Jurkat, Clone E6-1 (cell line): ENCODE measurements at places on chromosomes 5 and 9.

GRCh38 chr5:133234911-133235310 is 183.1 kb downstream of the HSPA4 start:
- no peak for DNase-seq

- DNase-seq, result no peak
Measured at GRCh38 chr9:75992482-75993206, 102.2 kb downstream of the PCSK5 start.

DNA sequence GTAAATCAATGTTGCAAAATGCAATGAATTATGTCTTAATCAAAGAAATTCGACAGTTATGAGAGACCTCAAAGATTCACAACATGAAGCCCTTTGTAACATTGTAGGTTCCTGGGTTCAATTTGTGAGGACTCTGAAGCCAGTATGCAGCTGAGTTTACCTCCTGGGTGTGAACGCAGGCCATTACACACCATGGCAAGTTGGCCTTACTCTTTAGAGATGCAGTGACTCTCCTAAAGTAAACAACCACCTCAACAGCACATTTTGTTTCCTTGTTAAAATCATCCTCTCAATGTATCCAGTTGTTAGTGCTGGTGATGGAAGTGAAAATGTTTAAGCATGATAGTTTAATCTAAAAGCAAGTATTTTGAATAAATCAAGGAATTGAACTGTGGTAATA is 73.8 kb downstream of the JAKMIP2 start:
- DNase-seq, result no peak

- DNase-seq, result no peak
Measured at GRCh38 chr5:173327084-173327947, 898 bp downstream of the STC2 start.

- no peak for DNase-seq
Measured at GRCh38 chr5:133240425-133241091, 188.7 kb downstream of the HSPA4 start.

- no peak for DNase-seq
Measured at GRCh38 chr9:6695121-6695814, 49.7 kb upstream of the GLDC start.

GRCh38 chr9:6073731-6074130 is 58.3 kb upstream of the RANBP6 start:
- DNase-seq, result no peak

DNA sequence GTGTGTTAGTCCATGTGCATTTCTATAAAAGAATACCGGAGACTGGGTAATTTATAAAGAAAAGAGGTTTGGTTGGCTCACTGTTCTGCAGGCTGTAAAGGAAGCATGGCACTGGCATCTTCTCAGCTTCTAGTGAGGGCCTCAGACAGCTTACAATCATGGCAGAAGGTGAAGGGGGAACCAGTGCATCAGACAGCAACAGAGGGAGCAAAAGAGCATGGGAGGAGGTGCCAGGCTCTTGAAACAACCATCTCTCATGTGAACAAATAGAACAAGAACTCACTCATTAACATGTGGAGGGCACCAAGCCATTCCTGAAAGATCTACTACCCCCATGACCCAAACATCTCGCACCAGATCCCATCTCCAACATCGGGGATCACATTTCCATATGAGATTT is 89.2 kb upstream of the IL33 start:
- DNase-seq, result no peak

GRCh38 chr5:152184266-152184665 is 220.8 kb downstream of the NMUR2 start:
- no peak for DNase-seq

DNA sequence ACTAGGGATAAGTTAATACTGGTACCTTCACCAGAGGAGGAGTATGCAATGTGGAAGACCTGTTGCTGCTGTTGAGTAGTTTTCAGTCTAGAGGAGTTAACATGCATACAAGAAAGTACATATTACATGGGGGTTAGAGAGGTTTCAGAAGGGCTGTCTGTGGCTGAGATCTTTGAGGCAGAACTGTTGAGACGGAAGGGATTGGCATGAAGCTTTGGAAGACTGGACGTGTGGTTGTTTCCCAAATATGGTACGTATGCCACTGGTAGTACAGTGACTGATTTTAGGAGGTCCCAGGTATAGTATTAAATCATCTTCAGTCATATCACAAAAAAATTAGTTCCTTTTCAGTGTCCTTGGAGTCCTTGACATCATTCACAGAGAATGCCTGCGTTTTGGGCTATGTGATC is 17.6 kb downstream of the TNFAIP8 start:
- no peak for DNase-seq

- DNase-seq, result no peak
Measured at GRCh38 chr5:135243556-135244285, 155.3 kb downstream of the MACROH2A1 start.

DNA sequence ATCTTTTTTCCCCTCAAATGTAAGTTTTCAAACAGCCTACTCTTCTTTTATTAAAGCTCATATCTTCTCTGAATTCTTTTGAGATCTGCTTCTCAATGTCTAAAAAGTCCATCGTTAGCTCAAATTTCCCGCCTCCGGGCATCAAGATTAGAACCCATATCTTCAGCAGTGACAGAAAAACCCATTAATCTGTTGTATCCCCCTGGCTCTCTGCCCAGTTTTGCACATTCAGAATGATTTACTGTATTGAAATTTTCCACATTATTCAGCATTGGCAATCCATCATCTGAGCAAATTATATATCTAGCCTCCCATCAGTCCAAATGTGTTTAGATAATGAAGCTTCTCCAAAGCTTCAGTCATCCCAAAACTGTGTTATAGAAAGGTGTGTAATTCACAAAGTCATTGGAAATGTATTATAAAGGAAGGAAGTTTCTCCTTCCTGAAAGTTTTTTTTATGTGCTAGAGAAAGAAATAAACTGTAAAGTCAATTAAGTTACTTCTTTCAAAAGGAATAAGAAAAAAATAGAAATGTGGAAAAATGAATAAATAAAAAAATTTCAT is 849.9 kb downstream of the MAT2B start:
- DNase-seq, result no peak

- no peak for DNase-seq
Measured at GRCh38 chr9:100056561-100056960, 42.2 kb downstream of the ERP44 start.

GRCh38 chr9:132023419-132024180 is 56.1 kb downstream of the MED27 start:
- no peak for DNase-seq

- DNase-seq, result no peak
Measured at GRCh38 chr5:84063041-84063440, 321.6 kb downstream of the EDIL3 start.

DNA sequence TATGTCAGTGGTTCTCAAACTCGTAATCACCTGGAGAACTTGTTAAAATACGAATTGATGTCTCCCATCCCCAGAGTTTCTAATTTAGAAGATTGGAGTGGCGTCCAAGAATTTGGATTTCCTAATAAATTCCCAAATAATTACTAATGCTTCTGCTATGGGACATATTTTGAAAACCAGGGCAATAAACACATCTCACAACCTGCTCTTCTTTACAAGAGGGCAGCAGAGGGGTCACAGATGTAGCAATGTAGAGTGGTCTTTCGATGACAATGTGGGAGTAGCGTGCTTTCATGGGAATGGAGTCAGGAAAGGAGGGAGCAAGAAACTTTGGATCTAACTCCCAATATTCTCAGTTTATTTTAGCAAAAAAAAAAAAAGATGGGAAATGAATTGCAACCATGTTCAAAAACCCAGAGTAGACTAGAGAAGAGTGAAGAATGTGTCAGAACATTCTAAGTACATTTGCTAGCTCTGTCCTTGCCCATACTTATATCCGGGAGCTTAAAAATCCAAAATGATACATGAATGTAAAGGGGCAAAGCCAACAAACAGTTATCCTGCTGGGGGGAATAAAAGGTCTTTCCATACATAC is 33.8 kb upstream of the ALDH1A1 start:
- DNase-seq, result no peak

GRCh38 chr9:93645149-93645889 is 68.9 kb downstream of the PHF2 start:
- DNase-seq, result no peak

DNA sequence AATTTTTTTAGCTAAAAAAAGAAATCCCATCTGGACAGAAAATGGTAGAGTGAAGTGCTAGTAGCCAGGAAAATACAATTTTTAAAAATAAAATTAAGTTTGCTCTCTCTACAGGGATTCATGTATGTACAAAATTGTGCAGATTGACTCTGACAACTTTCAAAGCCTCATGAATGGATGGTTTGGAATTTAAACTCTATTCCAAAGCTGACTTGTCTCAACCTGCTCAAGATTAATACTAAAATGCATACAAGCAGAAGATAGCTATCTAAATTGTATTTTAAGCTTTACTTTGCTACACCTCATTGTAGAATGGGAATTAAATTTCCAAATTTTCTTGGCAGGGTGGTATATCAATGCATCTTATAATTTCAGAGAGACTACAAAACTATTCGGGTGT is 257.6 kb downstream of the RFX3 start:
- no peak for DNase-seq

GRCh38 chr5:75057561-75057960 is 5.2 kb upstream of the GCNT4 start:
- DNase-seq, result peak; percentile 69

- no peak for DNase-seq
Measured at GRCh38 chr9:131125038-131125287, 423 bp upstream of the NUP214 start.

DNA sequence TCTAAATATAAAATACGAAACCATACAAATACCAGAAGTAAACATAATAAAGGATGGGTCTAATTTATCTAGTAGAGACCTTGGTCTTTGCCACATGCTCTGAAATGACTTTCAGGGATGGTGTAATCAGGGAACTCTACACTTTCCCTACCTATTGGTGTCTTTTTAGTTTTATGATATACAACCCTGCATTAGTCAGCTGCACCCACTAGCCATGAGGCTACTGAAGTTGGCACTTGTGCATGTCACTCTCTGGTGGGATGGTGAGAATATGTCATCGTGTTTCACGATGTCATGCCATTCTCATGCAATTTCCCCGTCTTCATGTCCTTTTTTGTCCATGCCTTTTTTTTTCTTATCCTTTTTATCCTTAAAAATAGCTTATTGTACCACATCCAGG is 234.9 kb upstream of the ACTBL2 start:
- no peak for DNase-seq

DNA sequence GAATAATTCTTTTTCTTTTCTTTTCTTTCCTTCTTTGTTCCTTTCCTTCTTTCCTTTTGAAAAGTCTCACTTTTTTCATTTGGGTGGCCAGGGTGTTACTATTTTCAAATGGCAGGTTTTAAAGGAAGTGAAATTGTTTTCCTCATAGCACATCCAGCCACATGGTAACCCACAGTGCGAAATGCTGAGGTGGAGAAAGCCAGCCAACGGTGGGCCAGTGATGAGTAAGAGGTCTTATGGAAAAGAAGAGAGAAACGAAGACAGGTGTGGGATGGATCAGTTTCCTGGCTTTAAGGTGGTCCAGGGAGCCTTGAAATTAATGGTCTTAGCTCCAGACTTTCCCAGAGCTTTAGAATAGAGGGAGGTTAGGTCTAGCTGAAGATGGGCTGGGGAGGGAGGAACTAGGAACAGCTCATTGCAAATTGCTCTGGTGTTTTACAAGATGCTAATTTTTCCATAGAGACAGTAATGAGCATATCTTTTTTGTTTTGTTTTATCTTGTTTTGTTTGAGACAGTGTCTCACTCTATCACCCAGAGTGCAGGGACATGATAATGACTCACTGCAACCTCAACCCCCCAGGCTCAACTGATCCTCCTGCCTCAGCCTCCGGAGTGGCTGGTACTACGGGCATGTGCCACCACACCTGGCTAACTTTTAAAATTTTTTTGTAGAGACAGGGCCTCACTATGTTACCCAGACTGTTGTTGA is 17.8 kb downstream of the ITK start:
- DNase-seq, result no peak

- DNase-seq, result no peak
Measured at GRCh38 chr9:129762985-129763926, 10.4 kb upstream of the PTGES start.

- DNase-seq, result no peak
Measured at GRCh38 chr5:145887976-145888574, 15.3 kb upstream of the GRXCR2 start.

GRCh38 chr9:111597852-111598732 is 1.4 kb downstream of the PTGR1 start:
- peak; percentile 55 for DNase-seq

DNA sequence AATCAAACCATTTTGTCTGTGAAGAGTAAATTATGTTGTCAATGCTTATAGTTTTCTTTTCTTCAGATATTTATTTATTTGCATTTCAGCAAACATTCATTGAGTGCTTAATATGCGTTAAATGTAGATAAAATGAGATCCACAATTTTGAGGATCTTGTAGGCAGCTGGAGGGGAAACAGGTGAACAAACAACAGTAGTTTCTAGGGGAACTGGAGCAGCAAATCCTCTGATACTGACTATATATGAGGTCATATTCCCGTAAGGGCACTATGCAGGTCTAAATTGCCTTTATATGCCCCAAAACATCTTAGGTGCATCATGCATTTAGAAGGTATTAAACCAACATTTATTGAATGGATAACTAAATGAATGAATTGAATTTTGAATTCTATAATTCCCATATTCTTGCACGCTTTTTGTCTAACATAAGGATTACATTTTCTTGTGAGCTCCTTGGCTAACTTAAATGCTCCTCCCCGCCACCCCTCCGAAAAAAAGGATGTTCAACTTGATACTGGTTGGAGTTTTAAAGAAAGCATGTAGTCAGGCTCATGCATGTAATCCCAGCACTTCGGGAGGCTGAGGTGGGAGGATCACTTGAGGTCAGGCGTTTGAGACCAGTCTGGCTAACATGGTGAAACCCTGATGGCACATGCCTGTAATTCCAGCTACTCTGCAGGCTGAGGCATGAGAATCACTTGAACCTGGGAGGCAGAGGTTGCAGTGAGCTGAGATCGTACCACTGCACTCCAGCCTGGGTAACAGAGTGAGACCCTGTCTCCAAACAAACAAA is 299.8 kb downstream of the TMEM38B start:
- no peak for DNase-seq

- no peak for DNase-seq
Measured at GRCh38 chr5:7805379-7805778, 45.6 kb downstream of the CFAP90 start.

- no peak for DNase-seq
Measured at GRCh38 chr9:112753725-112754124, 3.2 kb downstream of the SNX30 start.

DNA sequence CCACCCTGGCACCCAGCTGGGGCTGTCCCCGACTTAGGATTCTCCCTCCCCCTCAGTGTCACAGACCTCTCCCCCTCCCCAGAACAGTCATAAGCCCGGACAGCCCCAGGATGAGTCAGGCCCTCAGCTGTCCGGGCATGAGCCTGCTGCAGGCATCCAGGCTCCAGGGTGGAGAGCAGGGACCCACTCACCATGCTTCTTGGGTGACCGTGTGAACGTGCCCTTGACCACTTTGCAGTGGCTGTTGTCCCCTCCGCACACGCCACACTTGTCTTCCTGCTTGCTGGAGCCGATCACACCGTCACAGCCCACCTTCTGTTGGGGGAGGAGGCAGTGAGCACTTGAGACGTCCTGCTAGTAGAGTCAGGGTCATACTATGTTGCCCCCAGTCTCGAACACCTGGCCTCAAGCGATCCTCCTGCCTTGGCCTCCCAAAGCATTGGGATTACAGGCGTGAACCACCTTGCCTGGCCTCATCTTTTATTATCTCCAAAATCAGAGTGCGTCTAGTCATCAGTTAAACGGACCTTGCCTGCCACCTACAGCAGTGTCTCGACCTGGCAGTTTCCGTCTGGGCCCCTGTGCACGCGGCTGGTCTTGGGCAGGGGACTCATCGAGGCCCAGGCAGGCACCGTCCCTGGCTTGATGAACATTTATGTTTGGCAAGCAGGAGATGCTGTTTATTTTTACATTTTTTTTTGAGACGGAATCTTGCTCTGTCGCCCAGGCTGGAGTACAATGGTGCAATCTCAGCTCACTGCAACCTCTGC is 72.6 kb downstream of the ZNF354C start:
- DNase-seq, result no peak
